ENCODE measurements at places on chromosomes 7 and 10.
A peak's percentile ranks its signal among the peaks of the same experiment; 100 is the strongest.

DNA sequence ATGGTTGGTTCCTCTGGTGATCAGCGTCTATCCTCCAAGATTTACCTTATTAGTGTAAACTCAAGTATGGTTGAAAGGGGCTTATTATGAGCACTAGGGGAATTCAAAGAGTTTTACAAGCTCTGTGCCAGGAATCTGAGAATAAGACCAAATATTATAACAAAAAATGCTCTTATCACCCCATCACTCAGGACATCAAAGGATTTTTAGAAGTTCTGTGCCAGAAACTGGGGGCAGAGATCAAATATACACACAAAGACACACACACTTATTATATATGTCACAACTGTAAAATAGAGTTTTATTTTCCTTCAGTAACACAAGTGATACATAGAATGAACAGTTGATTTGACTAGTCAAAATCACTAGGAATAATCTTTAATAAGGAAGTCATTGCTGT, 89.3 kb downstream of the MLLT10 start:
- no peak for ATAC-seq

- ATAC-seq: peak; percentile 57
Measured at GRCh38 chr7:67518580-67518979, 521.9 kb downstream of the TYW1 start.

GRCh38 chr7:69603937-69604494, 5.7 kb downstream of the AUTS2 start:
- ATAC-seq: no peak

DNA sequence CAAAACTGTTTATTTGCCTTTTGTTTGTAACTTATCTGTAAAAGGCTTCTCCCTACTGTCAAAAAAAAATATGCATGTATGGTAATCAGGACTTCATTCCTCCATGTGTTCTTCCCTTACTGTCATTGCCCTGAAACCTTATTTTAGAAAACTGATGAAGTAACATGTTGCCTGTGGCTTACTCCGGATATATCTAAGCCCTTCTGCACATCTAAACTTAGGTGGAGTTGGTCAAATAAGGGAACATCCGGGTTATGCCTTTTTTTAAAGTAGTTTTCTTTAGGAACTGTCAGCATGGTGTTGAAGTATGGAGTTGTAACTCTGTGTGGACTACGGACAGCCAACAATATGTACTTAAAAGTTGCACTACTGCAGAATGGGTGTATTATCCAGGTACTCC, 6.2 kb downstream of the SAR1A start:
- ATAC-seq: no peak

DNA sequence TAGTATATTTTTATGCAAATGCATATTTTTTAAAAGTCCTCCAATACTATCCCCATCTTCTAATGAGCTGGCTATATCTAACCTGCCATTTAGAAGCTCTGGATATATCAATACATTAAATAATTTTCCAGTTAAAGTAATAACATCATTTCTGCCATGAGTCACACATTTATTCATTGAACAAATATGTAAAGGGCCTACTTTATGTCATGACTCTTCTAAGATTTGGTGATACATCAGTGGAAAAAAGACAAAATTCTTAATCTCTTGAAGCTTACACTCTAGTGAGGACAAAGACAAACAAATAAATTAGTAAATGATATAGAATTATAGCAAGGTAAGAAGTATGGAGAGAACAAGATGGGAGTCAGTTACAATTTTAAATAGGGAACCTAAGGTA, 716.8 kb upstream of the LRRTM3 start:
- no peak for ATAC-seq

- no peak for ATAC-seq
Measured at GRCh38 chr7:44348300-44348699, 22.9 kb upstream of the CAMK2B start.

DNA sequence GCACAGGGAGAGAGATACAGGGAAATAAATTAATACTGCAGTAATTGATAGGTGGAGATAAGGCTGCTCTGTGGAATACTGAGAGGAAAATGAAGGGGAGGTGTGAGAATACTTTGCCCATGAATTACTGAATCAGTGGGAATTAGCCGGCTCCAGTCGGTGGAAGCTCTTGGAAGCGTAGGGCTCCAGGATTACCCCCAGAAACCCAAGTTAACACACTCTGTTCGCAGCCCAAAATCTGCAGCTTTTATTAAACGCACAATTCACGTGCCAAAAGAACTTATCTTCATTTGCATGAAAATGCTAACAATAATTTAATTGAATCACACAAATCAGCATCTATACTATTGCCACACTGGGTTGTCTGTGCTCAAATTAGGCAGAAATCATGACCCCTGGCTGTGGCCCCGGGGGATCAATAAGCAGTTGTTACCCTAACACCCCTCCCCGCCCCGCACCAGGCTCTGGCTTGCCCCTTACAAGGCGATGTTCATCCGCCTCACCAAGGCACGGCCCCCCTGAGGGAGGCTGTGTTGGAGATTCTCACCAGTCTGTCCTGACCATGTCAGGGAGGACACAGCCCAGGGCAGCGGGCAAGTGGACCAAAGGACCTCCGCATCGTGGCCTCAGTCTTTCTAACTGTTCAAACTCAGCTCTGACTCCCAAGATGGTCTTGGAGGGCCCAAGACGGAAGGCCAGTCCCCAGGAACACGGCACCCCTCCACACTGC, 48.4 kb upstream of the MGMT start:
- no peak for ATAC-seq

DNA sequence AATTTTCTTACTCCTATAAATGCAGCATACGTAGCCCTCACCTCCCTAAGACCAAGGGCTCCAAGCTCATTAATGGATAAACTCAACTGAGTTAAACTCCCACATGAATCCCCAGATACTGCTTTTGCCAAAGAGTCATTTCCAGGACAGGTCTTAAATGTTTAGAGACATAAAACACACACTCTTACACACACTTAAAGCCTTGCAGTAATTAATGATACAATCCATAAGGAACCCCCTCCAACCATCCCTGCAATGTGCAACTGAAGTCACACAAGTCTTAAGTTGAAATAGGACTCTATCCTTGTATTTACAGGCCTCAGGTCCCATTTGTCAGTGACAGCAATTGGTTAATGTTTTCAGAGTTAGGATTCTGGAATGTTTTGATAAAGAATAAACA, 194.1 kb downstream of the FANK1 start:
- no peak for ATAC-seq

GRCh38 chr10:35503578-35503977, 101.6 kb upstream of the GJD4 start:
- ATAC-seq: no peak

DNA sequence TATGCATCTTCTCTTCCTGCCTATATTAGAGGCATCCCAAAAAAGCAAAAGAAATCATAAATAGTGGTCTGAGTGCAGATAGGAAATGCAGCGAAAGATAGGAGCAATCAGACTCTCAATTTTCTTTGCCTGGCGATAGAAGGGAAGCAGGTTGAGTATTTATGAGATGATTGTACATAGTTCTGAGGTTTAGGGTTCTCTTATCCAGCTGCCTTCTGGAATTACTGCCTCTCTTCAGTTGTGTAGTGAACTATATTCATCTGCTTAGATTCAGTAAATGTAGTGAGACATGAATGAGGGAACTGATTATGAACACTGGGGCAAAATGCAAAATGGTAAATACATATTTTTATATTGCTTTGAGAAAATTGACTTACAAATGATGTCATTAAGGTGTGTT, 93.0 kb upstream of the CYP26C1 start:
- ATAC-seq: no peak

- ATAC-seq: peak; percentile 15
Measured at GRCh38 chr10:125015356-125015944, 73.5 kb downstream of the ZRANB1 start.

DNA sequence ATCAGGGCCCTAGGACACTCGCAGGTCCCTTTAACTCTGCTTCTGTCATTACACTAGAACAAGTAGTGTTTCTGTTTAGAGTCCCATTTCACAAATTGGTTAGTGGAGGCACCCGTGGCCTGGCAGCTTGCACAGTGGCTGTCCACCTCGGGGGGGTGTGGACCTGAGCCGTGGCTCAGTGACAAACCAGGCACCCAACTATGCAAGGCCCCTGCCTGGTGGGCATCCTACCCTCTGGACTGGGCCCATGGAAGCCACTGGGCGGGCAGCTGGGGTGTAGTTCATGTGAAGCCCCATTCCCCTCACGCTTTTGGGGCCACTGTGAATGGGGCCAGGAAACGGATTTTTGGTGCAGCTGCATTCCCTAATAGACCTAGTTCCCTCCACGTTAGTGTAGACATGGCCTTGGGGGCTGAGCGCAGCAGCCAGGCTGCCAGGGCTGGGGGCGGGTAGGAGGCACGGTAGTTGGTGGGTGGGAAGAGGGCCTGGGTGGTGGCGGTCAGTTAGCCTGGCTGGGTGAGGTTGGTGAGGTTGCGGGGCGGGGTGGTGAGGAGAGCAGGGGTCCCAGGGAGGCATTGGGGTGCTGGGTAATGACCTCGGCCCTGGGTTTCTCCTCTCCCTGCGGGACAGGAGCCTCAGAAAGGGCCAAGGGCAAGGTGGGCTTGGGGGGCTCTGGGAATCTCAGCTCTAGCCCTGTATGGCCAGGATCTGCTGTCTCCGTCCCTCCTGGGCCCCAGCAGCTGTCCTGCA, 18.7 kb downstream of the ZNF316 start:
- no peak for ATAC-seq

DNA sequence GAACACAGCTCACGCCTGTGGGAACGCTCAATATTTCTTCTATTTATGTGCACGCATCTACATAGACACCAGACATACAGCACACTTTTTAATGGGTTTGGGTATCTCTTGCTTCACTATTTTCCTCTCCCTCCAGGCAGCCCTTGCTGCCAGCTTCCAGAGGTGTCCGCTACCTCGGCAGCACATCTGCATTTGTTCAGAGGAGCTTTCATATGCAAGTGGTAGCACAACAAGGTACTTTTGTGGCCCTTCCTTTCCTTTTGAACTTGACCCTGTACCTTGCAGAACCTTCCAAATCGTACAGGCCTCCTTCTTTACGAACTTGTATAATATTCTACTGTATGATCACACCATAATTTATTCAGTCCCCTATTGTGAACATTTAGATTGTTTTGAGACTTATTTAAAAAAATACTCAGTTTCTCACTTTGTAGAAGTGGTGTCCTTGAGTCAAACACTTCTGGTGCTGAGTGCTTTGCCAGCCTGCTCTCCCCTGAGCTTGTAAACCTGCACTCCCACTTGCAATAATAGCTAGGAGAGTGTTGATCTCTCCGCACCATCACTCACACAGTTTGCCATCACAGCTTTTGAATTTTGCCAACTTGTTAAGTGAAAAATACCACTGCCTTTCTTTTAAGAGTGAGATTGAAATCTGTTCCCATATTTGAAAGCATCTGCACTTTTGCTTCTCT, 106.0 kb upstream of the ZNF32 start:
- no peak for ATAC-seq

- ATAC-seq: no peak
Measured at GRCh38 chr10:110574420-110574819, 6.9 kb downstream of the SMC3 start.

- ATAC-seq: no peak
Measured at GRCh38 chr10:76197293-76197692, 765.9 kb downstream of the LRMDA start.

Measured in gastroesophageal sphincter (tissue), 4 donors.